ENCODE measurements at places on chromosomes 11 and 22.
A peak's percentile ranks its signal among the peaks of the same experiment; 100 is the strongest.

GRCh38 chr11:130629039-130629438, 180.6 kb downstream of the ADAMTS15 start:
- no peak for DNase-seq

DNA sequence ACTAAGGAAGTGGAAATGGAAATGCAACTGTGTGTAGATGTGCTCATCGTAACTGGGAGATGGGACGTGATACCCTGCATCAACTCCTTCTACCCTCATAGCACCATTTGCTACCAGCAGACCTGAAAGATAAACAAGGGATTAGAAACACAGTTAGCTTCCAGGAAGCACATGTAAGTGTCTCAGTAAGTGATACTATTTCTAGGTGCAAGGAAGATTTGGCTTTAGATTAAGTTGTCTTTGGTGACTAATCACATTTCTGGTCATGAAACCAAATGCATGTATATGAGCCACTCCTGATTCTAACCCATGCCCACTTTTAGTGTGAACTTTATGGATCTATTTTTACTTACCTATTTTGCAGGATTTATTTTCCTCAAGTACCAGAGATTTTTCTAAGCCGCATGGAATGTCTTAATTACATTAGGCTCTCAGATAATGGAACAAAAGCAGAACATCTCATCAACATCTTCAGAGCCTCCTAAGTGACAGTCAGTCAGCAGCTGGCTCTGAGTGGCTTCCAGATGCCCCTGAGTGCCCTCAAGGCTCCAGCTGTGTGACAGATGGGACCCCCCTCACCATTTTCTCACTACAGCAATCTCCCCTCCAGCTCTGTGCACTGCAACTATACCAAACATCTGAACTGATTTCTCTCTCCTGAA, 21.2 kb downstream of the SLC5A12 start:
- DNase-seq, result no peak

DNA sequence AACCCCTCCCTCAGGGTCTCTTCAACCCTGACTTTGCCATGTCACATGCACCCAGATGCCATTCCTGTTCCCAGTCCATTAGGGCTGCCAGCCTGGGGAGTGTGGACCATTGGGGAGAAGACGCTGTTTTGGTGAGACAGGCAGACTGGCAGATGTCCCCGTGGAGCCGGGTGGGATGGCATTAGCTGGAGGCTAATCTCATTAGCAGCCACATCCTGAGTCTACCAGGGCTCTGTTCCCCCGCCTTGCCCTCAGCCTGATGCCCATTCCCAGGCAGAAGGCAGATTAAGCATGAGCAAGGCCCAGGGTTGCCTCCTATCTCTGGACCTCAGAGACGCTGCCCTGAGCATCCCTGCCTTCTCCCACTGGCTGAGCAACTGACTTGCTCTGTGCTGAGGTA, 46.4 kb upstream of the ALX4 start:
- DNase-seq, result no peak

GRCh38 chr11:43803766-43804165, 76.9 kb upstream of the ALKBH3 start:
- no peak for DNase-seq

DNA sequence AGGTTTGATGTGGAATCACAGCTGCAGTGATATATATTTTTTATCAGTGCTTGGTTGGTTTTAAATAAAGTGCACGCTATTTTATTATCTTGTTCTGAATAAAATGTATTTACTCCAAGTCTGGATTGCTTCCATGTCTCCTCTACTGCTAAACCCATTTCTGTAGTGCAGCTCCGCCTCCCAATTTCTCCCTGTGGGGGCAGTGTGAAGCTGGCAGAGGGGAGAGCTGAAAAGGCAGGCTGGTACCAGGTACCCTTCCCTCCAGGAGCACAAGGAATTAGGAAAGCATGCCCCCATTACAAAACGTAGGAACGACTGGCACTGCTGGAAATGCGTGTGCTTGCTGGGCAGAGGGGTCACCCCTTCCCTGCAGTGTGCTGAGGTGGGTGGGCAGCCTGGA, 934 bp upstream of the TMEM132A start:
- no peak for DNase-seq

- no peak for DNase-seq
Measured at GRCh38 chr22:29029202-29030000, 32.2 kb downstream of the C22orf31 start.

- DNase-seq, result peak; percentile 47
Measured at GRCh38 chr11:14248580-14248981, 110.4 kb downstream of the RRAS2 start.

DNA sequence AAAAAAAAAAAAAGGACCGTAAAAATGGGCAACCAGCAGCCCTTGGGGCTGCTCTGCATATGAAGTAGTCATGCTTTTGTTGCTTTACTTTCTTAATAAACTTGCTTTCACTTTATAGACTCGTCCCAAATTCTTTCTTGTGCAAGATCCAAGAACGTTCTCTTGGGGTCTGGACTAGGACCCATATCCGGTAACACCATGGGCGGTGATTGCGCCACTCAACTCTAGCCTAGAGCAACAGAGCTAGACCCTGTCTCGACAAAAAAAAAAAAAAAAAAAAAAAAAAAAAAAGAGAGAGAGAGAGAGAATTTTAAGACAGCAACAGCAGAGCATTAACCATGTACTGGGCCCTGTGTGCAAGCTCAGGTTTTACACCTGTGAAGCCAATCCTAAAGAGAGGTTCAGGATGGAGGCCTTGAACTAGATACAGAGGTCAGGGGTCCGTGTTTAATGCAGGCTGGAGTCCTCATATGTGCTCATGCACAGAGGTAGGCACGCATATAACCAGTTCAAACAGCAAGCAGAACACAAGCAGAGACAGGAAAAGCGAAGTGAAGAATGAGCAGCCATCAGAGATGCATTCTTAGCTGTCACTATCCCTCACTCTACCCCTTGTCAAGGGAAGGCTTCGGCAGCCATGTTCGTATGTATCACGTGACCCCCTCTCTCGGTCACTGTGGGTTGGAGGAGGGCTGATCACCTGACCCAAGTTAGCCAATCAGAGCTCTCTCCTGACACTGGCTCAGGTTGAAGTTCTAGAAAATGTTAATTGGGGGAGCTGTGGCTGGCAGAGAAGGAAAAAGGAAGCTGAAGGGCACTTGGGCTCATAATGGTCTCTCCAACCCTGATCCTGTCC, 16.7 kb upstream of the SYT12 start:
- peak; percentile 17 for DNase-seq

DNA sequence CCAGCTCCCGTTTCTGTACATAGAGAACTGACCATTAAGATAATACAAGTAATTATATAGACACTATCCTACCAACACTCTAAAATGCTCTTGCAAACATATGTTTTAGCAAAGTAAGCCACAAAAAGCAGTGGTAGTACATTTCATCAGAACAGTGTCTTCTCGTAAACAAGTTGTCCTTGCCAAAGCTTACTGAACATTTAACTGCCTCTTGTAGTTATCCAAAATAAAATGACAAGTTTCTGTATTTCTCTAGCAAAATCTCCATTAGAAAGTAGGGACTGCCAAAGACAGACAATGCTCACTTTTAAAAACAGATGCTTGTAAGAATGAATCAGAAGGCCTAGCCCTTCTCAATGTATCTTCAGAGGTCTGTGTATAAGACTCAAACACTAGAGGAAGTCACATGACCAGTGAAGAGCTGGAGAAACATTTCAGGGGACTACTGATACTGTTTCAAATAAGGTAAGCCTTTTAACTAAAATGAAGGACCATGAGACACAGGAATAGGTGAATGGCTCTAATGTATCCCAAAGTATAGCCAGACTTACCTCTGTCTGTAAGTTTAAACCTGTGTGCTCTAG, 7.8 kb upstream of the ZC3H12C start:
- no peak for DNase-seq

GRCh38 chr22:32562401-32562800, 87.8 kb downstream of the FBXO7 start:
- DNase-seq, result no peak

- DNase-seq, result no peak
Measured at GRCh38 chr11:12361682-12362081, 15.7 kb upstream of the PARVA start.

- DNase-seq, result peak; percentile 72
Measured at GRCh38 chr22:26398741-26399153, 30.3 kb upstream of the ASPHD2 start.

- DNase-seq, result no peak
Measured at GRCh38 chr11:104944076-104944475, 24.3 kb downstream of the CASP4 start.

GRCh38 chr11:72710278-72710677, 36.1 kb upstream of the PDE2A start:
- DNase-seq, result no peak

DNA sequence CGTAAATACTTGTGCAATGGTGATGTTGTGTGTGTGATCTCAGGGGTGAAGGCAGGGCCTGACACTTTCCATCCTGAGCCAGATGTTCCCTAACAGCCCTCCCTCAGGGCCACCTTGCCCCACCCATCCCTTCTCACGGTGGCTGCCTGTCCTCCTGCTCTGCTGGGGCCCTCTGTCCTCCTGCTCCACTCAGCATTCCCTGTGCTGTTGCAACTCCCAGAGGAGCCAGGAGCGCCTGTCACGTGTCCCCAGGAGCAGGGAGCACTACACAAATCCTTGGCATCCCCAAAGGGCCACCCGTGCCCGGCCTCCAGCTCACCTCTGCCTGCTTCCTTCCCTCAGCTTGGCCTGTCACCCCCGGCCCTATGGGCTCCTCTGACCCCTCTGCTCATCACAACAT, 10.2 kb upstream of the CSNK1E start:
- DNase-seq, result no peak

GRCh38 chr11:95147364-95147905, 57.8 kb downstream of the ENDOD1 start:
- DNase-seq, result no peak

DNA sequence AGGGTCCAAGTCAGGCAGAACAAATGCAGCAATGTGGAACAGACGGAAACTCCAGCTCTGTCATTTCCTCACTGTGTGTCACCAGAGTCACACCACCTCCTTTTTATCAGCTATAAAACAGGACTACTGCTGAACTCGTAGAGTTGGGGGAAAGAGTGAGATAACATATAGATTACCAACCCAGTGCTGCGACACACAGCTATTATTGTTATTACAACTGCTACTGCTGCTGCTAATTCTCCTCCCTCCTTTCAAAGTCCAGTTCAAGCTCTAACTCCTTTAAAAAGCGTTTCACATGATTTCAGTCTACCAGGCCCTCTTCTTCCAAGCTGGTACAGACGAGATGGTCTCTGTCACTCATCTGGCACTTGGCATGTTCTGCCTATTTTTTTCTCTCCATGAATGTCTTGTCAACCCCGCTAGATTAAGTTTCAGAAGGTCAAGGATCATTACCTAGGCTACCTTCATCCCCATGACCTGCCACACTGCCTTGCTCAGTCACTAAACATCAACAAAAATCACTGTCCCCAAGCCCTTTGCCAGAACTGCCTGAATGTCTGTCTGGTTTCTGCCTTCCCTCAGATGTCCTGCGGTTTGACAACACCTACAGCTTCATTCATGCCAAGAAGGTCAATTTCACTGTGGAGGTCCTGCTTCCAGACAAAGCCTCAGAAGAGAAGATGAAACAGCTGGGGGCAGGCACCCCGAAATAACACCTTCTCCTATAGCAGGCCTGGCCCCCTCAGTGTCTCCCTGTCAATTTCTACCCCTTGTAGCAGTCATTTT, 3.7 kb upstream of the MTFP1 start:
- no peak for DNase-seq

GRCh38 chr11:107592231-107592590, 1.3 kb downstream of the ELMOD1 start:
- no peak for DNase-seq

DNA sequence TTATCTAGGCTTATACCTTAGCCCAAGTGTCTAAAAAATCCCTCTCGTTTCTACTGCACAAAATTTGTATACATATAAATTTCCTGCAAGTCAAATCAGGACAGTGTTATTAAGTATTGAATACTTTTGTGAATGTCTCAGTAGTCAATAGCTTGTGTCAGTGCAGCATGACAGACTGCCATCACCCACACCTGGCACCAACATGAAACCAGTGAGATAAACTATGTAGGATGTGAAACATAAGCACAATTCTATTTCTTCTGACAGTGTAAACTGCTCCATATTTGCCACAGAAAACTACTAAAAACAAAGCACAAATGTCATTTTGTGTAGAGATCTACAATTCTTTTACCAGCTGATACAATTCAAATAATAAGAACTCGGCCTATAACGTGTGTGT, 542.1 kb upstream of the LUZP2 start:
- DNase-seq, result no peak

GRCh38 chr11:33894398-33894746, 2.5 kb upstream of the LMO2 start:
- no peak for DNase-seq

DNA sequence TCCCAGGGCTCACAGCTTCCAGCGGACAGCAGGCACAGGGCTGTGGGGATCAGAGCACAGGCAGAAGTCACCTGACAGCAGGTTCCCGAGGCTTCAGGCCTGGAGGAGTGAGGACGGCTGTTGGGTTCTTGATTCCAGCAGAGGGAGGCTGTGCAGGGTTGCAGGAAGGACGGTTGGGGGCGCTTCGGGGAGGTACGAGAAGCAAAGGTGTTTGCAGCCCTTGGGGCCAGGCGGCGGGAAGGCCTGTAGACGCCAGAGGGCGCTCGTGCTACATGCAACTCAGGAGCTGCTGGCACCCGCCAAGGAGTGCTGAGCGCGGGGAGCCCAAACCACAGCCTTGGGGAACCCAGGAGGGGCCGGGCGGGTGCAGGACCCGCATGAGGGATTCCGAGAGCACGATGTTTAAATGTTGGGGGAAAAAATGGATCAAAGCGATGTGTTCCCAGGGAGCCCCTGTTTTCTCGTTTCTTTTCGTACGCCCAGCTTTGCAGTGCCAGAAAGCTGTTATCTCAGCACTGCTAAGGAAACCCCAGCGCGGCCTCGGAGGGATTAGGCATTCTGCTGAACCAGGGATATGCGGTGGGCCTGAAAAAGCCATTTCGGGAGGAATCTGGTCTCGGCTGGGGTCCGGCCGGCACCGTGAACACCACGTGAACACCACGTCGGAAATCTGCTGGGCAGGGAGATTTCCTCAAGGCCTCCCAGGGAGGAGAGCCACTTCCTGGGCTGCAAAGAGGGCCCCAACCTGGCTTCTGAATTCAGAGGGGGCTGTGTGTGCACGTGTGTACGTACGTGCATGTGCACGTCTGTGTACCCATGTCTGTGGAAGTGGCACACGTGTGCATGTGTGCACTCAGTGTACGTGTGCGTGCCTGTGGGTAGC, 88.1 kb downstream of the KCNQ1 start:
- DNase-seq, result peak; percentile 93

- DNase-seq, result no peak
Measured at GRCh38 chr22:19818324-19819207, 36.1 kb downstream of the GNB1L start.
